T-helper 2 cell (primary cell): ENCODE measurements at places on chromosomes 12 and 14.
A peak's percentile ranks its signal among the peaks of the same experiment; 100 is the strongest.

- DNase-seq = no peak
Observed at GRCh38 chr12:119868992-119869391, 8.1 kb downstream of the CIT start.

- no peak for DNase-seq
Observed at GRCh38 chr12:21155522-21156351, 24.7 kb downstream of the SLCO1B1 start.

GRCh38 chr14:64708148-64709004 lies 4.2 kb downstream of the PLEKHG3 start:
- peak; percentile 53 for DNase-seq

DNA sequence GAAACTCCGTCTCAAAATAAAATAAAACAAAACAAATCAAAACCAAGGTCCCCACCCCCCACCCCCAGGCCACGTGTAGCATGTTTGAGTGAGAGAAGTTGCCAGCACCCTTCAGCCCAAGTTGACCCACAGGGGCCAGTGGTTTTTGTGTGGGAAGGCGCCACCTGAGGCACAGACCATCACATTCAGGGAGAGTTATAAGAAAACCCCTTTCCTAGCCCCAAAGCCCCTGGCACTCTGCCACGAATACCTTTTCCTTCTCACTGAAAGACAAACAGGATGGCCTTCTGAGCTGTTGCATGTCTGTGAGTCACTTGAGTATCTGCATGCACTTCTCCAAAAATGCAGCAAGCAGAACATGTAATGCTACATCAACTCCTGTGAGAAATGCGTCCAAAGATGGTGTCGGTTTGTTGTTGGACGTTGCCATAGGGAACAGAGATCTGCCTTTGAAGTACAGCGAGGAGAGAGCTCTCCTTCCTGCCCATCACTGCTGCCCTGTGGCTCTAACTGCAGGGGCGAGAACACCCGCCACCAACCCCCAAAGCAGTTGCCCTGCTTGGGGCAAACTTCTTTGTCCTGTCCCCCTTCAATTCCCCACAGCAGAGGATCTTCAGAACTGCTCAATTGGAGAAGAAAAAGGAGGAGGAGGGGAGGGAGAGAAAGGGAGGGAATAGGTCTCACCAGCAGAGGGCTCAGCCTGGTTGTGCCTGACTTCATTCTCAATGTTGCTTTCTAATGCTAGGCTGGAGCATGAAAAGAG lies 2.7 kb upstream of the TRAF3 start:
- no peak for DNase-seq

GRCh38 chr12:28222081-28222700 lies 31.9 kb downstream of the CCDC91 start:
- DNase-seq = peak; percentile 73

DNA sequence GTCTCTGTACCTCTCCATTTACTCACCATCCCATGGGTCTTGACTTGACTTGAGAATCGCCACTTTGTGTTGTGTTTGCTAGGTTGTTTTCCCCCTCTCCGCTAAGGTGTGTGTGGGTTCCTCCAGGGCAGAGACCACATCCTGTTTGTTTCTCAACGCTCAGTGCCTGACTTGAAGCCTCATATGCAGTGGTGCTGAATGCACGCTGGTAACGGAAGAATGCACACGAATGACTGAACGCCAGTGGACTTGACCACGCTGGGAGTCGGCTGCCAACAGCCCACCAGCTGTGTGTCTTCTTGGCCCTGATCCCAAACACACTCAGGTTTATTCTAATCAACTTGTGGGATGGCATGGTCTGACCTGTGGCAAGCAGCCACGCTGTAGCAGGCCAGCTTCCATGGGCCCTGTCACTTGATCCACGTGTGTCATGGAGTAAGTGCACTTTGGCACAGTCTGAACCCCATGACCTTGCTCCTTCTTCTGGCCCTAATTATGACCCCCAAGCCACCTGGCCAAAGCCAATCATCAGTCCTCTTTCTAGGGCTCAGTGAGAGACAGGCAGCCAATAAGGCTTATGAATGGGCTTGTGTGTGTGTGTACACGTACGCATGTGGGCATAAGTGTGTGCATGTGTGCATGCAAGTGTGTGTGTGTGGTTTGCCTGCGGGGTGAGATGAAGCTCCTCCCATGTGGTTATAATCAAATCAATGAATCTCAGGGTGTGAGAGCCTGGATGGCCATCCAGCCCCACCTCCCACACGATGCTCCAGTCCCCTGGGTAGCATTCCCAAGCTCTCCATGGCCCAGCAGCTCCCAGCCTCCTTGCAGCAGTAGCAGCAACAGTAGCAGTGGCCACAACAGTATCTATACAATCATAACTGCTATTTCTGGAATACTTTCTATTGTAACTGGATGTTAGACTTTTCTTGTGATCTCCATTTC lies 6.4 kb upstream of the TC2N start:
- DNase-seq = peak; percentile 43

DNA sequence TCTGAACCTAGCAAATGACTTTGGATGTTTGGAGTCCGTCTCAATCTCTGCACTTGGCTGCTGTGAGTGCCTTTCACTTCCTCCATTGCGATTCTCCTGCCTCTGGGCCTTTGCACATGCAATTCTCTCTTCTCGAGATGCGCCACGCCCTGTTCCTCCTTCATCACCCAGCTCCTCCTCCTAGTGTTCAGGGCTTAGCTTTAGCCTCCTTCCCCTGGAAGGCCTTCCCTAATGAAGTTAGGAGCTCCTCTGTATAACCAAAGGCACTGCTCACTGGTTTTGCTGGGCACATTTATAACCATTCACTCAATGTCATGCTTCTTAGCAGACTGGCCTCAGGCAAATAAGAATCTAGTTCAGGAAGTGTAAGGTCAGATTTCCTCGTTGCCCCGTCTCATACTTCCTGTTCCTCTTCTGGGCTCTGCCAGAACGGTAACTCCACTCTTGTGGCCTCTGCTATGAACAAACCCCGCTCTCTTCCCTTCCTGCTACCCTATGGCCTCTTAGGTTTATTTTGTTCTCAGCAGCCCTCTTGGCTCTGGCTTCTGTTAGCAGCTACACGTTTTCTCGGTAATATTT lies 171.4 kb downstream of the CRADD start:
- no peak for DNase-seq

DNA sequence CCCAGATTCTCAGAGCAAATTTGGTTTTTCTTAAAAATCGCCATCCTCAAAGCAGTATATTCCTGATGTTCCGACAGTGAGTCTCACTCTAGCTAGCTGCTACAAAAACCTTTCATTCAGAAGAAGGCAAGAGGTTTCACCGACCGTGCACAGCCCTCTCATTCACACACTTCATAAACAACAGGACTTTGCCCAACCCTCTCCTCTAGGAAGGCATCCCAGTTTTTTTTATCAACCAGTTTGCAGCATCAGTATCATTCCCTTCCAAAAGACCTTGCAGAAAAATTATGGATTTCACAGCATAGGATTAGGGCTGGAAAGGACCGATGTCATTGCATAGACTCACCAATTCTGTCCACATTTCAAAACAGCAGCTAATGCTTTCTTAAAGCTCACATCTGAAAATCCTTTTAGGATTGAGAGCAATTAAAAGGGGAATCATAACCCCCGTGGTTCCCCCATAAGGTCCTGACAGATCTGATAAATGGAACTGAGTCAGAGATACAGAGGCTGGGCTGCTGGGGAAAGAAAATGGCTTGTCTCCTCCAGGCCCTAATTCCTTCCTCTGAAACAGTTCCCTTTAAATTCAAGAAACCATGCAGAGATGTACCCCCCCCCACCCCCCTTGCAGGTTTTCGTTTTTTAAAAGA lies 597 bp downstream of the SVOP start:
- no peak for DNase-seq

GRCh38 chr14:70964492-70964891 lies 57.2 kb downstream of the PCNX1 start:
- DNase-seq = no peak

GRCh38 chr12:107221913-107222312 lies 128.6 kb upstream of the CRY1 start:
- DNase-seq = no peak

DNA sequence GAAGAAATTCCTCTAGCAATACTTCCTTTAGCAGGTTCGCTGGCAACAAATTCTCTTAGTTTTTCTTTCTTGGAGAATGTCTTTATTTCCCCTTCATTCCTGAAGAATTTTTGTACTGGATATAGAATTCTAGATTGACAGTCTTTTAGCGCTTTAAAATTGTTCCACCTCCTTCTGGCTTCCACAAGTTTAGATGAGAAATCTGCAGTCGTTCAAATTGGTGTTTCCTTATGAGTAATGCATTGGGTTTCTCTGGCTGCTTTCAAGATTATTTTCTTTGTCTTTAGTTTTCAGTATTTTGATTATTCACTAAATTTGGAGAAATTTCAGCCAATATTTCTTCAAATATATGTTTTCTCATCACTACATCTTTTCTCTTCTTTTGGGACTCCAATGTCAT lies 33.3 kb upstream of the FGF6 start:
- DNase-seq = no peak

- no peak for DNase-seq
Observed at GRCh38 chr14:104209985-104210816, 71.8 kb downstream of the KIF26A start.
